ENCODE measurements at places on chromosomes 3 and 15.

GRCh38 chr3:65811892-65812291 lies 226.8 kb downstream of the MAGI1 start:
- DNase-seq: no peak

GRCh38 chr15:91867581-91868026 lies 14.1 kb downstream of the SLCO3A1 start:
- no peak for DNase-seq

- peak; percentile 44 for DNase-seq
Measured at GRCh38 chr3:157544501-157545130, 41.4 kb upstream of the VEPH1 start.

DNA sequence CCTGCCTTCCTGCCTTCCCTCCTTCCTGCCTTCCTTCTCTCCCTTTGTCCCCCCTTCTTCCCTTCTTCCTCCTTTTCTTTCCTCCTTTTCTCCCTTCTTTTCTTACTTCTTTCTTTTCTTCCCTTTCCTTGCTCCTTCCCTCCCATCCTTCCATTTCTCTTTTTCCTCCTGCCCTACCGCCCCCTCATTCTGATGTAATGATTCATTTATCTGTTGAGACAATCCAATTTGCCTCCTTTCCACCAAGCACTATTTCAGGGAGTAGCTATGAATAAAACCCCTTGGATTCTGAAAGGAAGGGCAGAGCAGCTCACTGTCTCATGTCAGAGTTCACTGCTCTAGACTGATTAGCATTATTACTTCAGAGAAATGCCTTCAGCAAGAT lies 462.6 kb downstream of the PDCD6IP start:
- DNase-seq: no peak

- DNase-seq: no peak
Measured at GRCh38 chr15:78364233-78364632, 24.1 kb downstream of the CRABP1 start.

- DNase-seq: peak; percentile 90
Measured at GRCh38 chr3:127483902-127484591, 106.5 kb downstream of the TPRA1 start.

- DNase-seq: no peak
Measured at GRCh38 chr3:13401149-13401548, 19.0 kb downstream of the NUP210 start.

DNA sequence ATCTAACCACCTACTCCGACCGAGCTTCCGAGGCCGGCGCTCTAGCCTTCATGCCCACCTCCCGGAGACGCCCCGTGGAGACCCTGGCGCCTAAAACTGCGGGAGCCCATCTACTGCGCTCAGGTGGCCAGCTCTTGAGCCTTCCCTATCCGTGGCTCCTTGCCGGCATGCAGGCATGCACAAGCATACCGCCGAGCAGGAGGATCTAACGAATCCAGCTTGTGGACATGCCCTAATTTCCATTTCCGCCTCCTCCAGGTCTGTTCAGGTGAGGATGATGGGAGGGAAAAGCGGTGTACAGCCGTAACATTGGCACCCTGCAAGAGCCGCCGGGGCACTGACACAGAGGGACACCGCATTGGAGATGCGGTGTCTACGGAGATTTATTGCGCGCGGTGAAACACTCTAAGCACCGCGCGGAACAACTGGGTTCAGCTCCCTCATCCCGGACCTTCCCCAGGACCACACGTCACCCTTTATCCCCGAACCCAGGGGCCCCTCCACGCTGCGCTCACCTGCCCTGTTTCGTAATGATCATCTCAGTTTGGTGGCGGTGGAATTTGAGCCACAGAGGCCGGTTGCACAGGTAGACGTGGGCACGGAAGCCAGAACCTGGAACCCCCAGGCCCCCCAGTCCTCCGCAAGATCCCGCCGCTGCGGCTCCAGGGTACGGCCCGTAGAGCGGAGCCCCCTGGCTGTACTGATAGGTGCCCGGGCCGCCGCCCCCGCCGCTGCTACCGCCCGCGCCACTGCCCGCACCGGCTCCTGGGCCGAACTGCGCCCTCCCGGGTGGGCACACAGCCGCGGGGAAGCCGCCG lies 1.0 kb downstream of the EOMES start:
- DNase-seq: no peak

DNA sequence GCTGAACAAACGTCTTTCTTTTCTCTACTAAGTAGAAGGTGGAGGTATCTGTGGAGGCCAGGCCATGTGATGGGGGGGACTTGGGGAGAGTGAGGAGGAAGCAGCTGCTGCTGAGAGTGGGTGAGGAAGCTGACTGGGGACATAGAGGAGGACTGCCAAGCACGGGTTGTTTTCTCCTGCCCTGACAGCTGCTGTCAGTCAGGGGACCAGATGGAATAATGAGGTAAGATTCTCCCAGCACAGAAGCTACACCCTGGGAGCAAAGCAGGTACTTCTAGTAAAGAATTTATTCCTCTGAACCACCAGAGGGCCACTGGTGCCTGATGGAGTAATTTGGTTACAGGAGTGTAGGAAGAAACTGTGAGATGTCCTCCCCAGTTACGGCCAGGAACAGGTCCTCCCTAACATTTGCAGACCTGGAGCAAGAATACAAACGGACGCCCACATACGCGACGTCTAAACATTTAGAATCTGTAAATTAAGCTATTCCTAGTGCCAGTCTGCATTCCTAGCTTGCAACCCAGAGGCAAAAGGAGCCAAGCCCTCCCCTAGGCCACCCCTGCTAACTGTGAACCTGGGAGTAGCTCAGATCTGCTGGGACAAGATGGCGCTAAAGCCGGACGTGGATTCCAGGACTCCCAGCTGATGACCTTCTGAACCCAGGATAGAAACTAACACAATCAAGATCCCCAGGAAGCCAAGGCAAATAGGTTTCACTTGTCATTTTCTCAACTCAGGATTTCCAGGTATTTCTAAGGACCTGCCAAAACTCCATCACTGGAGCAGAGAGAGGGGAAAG lies 14.8 kb downstream of the CRYGS start:
- peak; percentile 74 for DNase-seq

GRCh38 chr3:134294302-134295280 lies 43.9 kb upstream of the RYK start:
- peak; percentile 75 for DNase-seq

DNA sequence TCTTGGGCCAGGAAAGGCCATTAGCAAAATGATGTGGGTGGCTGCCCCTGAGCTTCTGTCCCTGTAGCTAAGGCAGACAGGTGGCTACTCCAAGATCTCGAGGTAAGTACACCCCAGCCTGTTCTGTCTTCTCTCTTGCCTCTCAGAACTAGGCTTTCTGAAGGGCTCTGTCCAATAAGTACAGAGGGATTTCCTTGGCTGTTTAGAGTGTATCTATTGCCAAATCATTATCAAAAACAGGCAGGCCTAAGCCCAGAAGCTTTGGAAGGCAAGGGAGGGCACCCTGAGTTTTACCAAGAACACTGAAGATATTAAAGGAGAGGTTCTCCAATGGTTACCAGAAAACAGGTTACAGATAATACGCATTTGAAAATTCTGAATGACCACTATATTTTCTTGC lies 156.6 kb downstream of the MYRIP start:
- DNase-seq: no peak

GRCh38 chr3:60552581-60552980 lies 698.7 kb downstream of the FHIT start:
- DNase-seq: no peak
